Stimulated activated CD8-positive, alpha-beta memory T cell treated with anti-CD3 and anti-CD28 coated beads, Interleukin-2, amount 100 ng/mL, for 1 hour (primary cell): ENCODE measurements at places on chromosomes 5 and 9.

DNA sequence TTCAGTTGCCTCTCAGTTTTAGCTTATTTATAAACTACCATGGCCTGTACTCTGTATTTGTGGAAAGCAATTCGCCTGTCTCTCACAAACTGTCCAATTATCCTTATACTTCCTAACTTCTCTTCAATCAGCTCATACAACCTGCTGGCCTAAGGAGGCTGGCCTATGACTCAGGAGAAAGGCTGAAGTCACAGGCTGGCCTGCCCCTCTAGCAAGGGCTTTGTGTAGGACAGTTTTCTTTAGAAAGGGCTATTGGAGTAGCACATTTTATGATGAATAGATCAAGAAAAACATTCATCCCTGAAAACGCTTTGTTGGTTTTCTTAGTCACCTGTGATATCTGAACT, 988.7 kb upstream of the ARRDC3 start:
- no peak for DNase-seq

DNA sequence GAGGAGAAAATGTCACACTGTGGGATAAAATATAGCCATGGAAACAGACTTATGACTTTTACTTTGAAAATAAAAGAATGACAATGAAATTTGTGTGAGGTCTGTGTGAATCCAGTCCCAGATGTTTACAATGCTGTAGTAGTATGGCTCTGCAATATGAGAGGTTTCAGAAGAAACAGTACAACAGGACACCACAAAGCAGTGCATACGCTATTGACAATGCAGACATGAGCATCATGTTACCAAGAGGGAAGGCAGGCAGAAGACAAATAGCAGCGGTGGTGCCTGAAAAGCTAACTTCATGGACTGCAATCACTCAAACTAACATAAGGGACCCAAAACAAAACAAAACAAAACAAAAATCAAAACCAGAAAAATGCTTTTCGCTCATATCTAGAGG, 1.8 kb downstream of the FGF10 start:
- DNase-seq = no peak

- no peak for DNase-seq
These were observed 72.5 kb upstream of the CACNA1B start for GRCh38 chr9:137804908-137805630.

DNA sequence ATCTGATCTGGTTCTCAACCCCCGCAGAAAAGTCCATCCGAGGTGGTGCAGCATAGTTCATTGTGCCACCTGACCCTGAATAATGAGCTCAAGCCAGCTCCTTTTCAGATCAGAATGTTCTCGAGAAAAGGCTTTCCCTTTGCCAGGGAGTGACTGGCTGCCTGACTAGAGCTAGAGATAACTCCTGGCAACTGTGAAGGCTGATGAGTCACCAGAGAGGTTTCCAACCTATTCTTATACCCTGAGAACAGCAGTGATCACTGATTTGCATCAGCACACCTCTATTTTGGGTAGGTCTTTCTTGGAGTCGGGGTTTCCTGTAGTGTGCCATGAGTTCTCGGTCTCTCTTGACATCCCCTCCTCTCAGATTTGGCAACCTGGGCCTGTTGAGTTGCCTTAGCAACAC, 127.9 kb downstream of the PIK3R1 start:
- DNase-seq = no peak

GRCh38 chr5:44900273-44900954, 91.7 kb downstream of the MRPS30 start:
- no peak for DNase-seq

- no peak for DNase-seq
These were observed 31.7 kb upstream of the CEP72 start for GRCh38 chr5:580436-580835.

- DNase-seq = no peak
These were observed 133.6 kb upstream of the HMHB1 start for GRCh38 chr5:143678148-143678905.

DNA sequence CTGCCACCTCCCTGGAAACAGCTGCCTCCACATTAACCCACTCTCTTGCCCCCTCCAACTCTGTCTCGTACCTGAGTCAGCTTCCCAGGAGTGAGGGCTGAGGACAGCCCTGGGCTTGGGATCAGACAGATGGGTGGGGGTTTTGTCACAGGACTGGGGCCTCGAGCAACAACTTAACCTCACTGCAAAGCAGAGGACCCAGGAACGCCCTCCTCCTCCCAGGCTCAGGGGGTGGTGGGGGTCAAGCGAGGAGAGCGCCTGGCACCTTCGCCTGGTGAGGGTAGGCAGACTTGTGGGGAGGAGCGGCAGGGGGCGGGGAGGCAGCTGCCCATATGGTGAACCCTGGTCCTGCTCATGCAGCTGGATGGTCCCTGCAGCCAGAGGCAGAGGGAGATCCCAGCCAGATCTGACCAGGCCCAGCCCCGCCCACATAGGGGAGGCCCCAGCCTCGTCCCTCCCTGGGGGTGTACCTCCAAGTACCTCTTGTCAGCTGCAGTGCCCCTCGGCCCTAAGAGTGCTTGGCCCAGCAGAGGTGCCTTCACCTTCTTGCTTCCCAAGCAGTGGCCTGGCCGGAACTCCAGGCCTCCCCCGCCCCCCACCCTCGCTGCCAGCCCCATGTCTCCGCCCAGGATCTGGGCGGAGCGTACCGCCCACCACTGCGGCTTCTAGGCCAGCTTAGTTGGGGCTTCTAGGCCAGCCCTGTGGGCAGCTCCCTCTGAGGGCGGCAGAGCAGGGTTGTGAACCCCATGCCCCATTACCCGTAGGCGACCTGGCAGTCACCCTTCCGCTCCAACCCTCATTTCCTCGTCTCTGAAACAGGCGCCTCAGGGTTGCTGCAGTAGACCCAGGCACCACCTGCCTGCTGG, at the start of gene SARDH:
Gene SARDH (minus strand): TSS at position 579 of the 866 bp plus-strand sequence. CDS start 4,179 bp downstream, outside the sequence.
- DNase-seq = no peak

DNA sequence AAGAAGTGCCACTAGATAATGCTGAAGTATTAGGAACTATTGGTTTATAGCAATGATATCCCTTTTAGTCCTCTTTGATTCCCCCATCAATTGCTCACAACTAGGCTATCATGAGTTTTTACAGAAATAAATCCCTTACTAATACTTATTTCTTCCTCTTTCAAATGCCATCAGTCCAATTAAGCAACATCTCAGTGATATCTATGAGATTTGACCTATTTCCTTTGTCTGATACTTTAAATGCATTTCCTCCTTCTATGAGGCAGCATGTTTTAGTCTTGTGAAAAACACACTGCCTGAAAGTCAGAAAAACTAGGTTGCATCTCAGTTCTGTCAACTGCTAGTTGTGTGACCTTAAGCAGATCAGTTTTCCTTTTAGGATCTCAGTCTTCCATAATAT, 101.6 kb downstream of the FBXW11 start:
- DNase-seq = no peak

DNA sequence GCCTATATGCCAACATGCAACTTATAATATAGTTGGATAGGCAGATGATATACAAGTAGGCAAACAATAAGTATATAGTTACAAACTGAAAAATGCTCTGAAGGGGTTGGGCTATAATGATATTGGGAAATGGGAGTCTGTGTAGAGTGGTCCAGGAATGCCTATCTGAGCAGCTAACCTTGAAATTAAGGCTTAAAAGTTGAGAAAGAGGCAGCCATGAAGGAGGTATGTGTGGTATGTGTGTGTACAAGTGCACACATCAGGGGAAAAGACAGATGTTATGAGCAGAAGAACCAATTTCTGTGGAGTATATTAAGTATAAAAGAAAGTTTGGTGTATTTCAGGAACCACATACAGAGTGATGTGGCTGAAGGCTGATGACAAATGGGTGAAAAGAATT, 154.9 kb upstream of the PAPPA start:
- no peak for DNase-seq

DNA sequence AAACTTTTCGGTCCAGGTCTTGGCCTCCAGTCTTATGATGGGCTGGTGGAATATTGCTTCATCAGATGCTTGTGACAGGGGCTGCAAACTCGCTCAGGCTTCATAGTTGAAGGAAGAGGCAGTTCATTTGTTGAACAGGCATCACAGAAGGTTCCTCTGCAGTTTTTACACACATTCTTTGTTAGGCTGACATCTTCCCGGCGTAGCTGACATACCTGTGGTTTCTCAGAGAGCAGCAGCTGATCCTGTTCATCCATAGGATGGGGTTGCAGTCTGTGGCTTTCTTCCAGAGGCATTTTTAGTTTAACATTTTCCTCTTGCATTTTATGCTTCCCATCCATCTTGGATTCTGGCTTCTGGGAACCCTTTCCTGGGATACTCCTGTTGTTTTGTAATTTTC, 1255.2 kb downstream of the EFNA5 start:
- DNase-seq = no peak

DNA sequence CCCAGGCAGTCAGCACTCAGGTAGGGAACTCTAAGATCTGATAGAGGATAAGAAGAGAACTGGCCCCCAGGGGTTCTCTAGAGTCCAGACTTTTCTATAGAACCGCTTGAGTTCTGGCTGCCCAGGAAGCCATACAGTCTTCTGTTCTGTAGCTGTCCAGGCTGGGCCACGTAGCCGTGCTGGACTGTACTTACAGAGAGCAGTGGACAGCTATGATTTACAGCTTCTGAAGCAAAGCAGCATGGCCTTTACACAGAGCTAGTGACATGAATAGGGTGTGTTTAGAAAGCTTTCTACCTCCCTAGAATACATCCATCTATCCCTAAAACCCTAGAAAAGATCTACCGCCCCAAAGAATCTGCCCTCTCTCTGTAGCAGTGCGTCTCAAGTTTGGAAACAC, 57.2 kb downstream of the ACO1 start:
- no peak for DNase-seq

DNA sequence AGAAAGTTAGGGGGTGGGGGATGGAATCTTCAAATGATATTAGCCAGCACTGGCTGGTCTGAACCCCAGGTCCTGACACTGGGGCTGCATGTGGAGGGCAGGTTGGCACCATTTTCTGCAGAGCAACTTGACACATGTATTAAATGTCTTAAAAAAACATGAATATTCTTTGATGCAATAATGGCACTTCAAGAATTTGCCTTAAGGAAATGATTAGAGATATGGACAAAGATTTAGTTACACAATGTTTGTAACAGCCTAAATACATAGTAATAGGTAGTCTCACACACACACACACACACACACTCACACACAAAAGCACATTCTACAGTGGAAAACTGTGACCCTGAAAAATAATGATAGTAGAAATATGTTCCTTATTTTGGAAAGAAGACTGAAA, 3.6 kb downstream of the SVEP1 start:
- DNase-seq = no peak

- peak; percentile 29 for DNase-seq
These were observed 19.8 kb upstream of the FER start for GRCh38 chr5:108727651-108728565.

DNA sequence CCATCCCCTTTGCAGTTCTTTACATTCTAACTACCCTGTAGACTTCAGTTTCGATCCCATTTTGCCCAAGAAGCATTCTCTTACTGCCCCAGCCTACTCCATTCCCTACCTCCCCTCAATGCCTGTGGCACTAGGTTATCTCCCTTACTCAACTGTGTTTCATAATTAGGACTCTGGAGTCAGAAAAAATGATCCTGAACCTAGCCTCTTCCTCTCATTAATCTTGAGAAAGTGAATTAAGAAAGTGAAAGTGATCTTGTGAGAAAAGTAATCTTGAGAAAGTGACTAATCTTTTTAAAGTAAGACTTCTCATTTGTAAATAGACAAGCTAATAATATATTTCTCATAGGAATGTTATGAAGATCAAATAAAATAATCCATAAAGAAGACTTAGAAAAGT, 444.0 kb upstream of the TRPC7 start:
- DNase-seq = no peak

DNA sequence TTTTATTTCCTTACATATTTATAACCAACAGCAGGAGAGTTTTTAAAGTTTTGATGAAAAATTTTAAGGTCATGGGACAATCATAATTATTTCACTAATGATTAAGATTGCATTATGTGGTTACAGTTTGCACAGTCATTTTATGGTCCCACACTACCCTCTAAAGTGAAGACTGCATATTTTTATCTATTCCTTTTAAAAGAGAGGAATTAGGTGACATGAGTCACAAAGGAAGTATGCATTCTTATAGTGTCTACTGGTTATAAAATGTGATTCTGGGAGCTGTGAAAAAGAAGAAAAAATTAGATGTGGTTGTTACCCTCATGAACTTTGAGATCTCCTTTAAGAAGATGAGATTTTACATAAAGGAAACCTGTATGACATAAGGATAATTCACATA, 87.9 kb upstream of the GRIA1 start:
- DNase-seq = no peak

- DNase-seq = no peak
These were observed 203.8 kb downstream of the SNCAIP start for GRCh38 chr5:122515709-122516431.

- DNase-seq = no peak
These were observed 216.0 kb upstream of the KLF4 start for GRCh38 chr9:107705521-107705920.

DNA sequence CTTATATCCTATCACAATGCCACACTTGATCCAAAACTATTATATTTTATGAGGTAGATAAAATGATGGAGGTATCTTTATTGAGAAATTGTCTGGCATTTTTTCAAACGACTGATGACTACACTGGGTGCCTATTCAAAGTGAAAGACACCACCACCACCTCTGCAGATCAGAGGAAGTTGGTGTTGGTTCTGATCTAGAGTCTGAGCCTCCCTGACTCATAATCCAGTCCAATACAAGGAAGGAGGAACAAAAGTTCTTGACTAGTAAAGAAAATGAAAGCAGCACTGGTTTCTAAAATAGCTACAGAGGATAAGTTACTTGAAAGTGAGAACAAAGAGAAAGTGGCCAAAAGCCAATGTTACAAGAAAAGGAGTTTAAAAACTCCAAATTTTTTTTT, 139.9 kb downstream of the RFX3 start:
- no peak for DNase-seq

DNA sequence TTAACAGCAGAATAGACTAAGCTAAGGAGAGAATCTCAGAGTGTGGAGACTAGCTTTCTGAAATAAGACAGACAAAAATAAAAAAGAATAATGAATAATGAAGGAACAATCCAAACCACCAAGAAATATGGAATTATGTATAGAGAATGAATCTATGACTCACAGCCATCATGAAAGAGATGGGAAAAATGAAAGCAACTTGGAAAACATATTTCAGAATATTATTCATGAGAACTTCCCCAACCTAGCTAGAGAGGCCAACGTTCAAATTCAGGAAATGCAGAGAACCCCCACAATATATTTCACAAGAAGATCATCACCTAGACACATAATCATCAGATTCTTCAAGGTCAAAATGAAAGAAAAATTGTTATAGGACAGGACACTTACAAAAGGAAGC, 349.0 kb upstream of the MPDZ start:
- DNase-seq = no peak

- DNase-seq = no peak
These were observed 139.3 kb downstream of the RAB3C start for GRCh38 chr5:58722160-58722559.
